Bronchial smooth muscle cell (primary cell): ENCODE measurements at places on chromosomes 5 and 9. TPM values are rescaled to one million over a fixed set of nuclear protein-coding genes. Genes with fewer than 3 reads are reported as not detected.

The NEURL1B gene
- 0.47 and 5.1 TPM in 2 replicates for total RNA-seq

The DMRTA1 gene
- 0.34 and 0.47 TPM in 2 replicates for total RNA-seq

The IFNE gene
- total RNA-seq, result 1.5 and 3.8 TPM in 2 replicates

The TMEM174 gene
- not detected in 2 replicates for total RNA-seq

The PPP2R2B gene
- under 0.01 TPM in 1 of 2 replicates, not detected in the other for total RNA-seq

The PCDHGA3 gene
- total RNA-seq, result 1.0 and 1.9 TPM in 2 replicates
